ENCODE measurements at places on chromosomes 7 and 10.

GRCh38 chr7:113026941-113027340, 59.7 kb downstream of the GPR85 start:
- no peak for DNase-seq

DNA sequence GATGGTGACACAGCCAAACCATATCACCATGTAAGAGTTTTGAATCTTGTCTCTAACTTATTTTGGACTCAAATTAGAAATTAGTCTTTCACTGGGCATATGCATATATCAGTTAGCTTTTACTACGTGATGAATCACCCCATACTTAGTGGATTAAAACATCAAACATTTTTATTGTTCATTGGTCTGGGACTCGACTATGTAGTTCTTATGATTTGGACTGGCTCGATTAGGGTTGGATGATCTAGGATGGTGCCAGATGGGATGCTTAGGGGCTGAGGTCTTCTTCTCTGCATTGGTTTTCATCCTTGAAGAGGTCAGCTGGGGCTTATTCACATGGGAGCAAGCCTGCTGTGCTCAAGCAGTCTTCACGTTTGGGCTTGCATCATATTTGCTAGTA, 264.9 kb downstream of the EXOC4 start:
- DNase-seq: no peak

DNA sequence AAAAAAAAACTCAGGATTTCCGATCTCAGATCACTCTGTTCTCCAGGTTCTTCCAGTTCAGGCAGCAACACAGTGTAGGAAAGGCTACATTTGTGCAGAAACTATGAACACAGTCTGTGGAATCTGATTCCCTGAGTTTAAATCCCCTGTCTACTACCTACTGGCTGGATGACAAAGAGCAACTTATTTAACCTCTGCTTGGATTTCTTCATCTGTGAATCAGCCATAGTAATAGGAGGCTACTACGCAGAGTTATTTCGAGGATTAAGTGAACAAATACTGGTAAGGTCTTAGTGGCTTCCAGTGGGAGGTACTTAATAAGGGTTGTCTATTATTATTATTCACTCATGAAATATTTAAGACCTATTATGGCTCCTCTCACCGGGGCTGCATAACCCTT, 44.3 kb upstream of the PDCD4 start:
- DNase-seq: no peak

DNA sequence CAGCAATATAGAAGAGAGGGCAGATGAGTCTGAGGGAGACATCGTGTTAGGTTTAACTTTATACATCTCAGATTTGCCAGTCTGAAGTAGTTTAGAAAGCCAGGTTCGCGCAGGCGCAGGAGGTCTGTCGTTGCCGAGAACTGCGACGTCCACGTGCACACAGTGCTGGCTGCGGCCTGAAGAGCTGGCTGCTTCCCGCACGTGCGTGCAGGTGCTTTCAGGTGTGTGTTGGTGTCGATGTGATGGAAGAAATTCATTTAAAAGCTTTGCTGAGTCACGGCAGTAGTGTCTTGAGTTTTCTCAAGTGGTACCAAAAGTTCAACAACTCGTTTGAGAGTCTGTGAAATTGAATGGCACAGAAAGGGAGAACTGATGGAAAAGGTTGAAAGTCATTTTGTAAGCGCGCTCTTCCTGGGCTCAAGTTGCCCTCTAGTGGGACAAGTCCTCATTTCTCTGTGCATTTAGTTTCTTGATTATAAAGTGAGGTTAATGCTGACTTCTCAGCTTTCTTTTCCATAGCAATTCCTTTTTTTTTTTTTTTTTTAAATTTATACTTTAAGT, 18.6 kb downstream of the WDR37 start:
- no peak for DNase-seq

DNA sequence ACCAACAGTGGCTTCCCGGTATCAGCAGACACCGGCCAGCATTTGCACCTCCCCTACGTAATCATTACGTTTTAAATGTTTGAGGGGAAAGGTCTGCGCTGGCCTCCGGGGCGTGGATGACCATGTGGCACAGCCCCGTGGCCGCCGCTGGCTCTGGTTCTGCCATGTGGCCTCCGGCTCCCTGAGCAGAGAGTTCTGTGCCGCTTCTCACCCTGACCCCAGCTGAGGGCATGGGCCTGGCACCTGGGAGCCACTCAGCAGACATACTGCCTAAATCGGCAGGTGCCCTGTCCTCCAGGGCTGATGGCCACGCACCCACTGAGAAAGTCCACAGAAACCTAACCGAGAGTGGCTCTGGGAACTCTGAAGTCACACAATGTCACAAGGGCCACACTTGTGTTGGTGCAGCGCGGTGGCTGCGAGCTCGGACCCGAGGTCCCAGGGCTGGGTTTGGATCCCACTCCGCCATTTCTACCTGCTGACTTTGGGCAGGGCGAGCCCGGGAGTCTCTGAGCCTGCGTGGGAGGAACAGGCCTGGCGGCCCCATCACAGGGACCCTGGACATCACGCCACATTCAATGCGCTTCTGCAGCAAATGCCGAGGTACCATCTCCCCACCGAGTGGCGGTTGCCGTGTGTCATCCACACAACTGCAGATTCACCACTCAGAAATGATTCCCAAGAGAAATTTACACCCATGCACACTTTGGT, 25.3 kb downstream of the CFAP46 start:
- no peak for DNase-seq

DNA sequence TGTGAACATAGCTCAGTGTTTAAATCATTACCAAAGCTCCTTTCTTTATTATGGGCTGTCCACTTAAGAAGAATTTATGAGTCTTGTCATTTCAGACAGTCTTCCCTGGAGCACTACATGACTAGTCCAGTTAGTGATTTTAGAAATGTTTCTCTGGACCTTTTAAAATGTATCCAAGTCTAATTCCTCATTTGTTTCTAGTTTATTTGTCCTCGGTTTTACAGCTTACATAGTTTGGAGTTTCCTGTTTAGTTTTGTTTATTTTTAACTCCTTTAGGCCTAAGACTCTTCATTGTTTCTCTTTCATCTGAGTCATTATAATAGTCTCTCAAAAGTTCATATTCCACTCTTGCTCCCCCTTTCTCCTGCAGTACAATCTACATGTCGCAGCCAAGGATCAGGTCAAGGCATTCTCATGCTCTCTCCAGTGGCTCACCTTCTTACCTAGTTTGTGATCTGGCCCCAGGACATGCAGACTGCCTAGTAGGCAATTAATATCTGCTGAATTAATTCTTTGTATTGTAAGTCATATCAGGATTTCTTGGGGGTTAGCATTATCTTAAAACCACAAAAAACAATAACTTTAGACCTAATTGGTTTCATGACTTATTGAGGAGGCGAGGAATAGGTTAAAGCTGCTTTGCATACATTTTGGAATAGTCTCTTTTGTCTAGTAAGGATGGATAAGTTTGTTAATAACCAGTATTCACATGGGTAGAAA, 93.8 kb downstream of the MAPK8 start:
- DNase-seq: peak; percentile 20
